ENCODE measurements at places on chromosomes 12 and 14.

- ATAC-seq = no peak
These were observed 17.8 kb upstream of the YAF2 start for GRCh38 chr12:42255866-42256261.

- no peak for ATAC-seq
These were observed 28.8 kb downstream of the PROX2 start for GRCh38 chr14:74846968-74847665.

DNA sequence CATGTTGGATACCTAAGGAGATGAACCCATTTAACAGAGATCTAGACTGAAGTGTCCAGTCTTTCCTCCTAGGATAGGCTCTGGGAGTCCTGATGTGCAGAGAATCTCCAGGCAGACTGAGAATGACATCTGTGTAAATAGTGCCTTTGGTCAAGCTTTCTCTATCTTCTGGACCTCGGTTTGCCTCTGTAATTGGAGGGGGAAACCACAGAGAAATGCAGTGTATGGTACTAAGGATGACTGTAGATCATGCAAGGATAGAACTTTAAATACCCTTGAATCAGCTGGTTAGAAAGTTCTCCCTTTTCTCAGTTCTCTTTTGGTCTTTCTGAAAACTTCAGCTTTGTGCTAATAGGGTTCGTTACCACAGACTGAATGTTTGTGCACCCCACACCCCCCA lies 112.2 kb downstream of the PTPN11 start:
- no peak for ATAC-seq

- no peak for ATAC-seq
These were observed 36.0 kb upstream of the BATF start for GRCh38 chr14:75486318-75486717.

- no peak for ATAC-seq
These were observed 163.6 kb upstream of the GSC start for GRCh38 chr14:94933486-94933885.

GRCh38 chr14:36856095-36856878 lies 194.6 kb downstream of the PAX9 start:
- ATAC-seq = no peak

DNA sequence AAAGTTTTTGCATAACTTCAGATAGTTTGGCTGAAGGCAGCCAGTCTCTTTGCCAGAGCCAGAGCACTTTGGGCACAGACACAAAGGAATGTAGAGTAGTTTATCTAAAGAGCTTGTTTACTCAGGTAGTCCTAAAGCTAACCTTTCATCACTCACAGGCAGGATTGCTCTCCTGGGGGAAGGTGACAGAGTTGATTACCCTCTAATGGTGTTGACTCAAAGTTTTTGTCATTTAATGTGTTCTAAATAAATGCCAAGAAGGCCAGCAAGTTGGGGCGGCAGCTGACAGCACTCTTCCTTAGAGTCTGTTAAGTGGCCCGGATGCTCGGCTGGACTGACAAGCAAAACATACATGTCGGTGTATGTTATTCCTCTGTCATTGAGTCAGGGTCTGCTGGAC lies 9.3 kb upstream of the TAS2R46 start:
- no peak for ATAC-seq

GRCh38 chr12:114090211-114090610 lies 124.1 kb upstream of the RBM19 start:
- ATAC-seq = no peak

- ATAC-seq = peak; percentile 20
These were observed 162.1 kb upstream of the IFNG-AS1 start for GRCh38 chr12:67826946-67827720.

GRCh38 chr12:13223179-13223804 lies 26.8 kb downstream of the EMP1 start:
- no peak for ATAC-seq

- ATAC-seq = no peak
These were observed 81.3 kb upstream of the NID2 start for GRCh38 chr14:52150162-52150561.

DNA sequence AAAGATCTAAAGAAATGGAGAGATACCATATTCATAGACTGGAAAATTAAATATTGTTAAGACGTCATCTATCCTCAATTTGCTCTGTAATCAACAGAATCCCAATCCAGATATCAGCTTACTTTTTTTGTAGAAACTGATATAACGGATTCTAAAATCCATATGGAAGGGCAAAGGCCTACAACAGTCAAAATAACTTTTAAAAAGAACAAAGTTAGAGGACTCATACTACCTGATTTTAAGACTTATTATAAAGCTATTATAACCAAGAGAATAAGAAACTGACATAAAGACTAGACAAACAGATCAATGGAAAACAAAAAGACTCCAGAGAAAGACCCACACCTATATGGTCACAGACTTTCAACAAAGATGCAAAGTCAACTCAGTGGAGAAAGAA lies 6.0 kb downstream of the DDX24 start:
- no peak for ATAC-seq

DNA sequence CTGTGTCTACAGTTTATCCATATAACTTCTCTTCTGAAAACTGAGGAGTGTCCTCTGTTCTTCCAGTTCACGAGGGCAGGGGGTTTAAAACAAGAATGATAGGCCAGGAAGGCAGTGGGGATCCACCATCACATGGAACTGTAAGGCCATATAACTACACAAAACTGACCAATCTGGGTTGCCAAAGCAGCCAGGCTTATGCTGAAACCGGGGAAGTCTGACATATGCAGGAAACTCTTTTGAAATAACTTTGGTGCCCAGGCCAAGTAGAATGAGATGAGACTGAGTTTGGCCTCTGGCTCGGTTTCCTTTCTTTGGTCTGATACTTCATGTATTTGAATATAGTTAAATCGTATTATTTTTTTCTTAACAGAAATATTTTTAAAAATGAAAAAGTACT lies 18.0 kb upstream of the ATF1 start:
- no peak for ATAC-seq

DNA sequence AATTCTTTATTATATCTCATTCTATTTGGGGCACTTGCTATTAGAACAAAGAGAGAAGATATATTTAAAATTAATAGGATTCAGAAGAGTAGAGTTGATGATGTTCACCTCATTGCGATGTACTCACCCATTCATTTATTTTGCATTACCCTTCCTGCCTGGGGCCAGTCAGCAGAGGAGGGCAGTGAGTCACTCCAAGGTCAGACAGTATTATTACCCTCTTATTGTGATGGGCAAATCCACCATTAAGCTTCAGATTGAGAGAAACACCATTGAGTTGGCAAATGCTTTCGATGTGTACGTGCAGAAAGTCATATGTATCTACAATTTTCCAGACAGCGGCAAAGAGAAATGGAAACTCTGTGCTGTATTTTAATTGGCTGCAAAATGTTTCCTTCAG lies 134.2 kb downstream of the BICD1 start:
- ATAC-seq = no peak

DNA sequence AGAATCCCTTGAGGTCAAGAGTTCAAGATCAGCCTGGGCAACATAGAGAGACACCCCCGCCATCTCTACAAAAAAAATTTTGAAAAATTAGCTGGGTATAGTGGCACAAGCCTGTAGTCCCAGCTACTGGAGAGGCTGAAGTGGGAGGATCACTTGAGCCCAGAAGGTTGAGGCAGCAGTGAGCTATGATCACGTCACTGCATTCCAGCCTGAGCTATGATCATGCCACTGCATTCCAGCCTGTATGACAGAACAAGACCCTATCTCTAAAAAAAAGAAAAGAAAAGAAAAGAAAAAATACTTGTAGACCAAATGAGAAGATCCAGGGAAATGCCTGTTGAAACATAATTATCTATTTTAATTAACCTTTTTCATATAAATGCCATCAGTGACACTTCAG lies 93.8 kb upstream of the MDM1 start:
- ATAC-seq = no peak

DNA sequence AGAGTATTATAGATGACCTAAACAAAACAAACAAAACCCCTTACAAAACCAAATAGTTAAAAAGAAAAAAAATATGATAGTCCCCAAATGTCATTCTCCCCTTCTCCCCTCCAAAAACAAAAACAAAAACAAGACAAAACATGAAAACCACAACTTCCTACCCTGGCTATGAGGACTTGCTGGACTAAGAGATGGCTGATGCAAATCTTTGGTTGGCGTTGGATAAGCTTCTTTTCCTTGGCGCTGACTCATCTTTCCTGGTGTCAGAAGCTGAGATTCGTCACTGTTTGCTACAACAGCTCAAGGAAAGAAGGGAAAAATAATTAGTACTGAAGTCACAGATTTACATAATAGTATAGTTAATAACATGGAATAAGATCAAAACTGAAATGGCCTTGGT lies 102.5 kb upstream of the BBS10 start:
- no peak for ATAC-seq

GRCh38 chr14:22472935-22473854 lies 115.8 kb downstream of the DAD1 start:
- ATAC-seq = no peak

DNA sequence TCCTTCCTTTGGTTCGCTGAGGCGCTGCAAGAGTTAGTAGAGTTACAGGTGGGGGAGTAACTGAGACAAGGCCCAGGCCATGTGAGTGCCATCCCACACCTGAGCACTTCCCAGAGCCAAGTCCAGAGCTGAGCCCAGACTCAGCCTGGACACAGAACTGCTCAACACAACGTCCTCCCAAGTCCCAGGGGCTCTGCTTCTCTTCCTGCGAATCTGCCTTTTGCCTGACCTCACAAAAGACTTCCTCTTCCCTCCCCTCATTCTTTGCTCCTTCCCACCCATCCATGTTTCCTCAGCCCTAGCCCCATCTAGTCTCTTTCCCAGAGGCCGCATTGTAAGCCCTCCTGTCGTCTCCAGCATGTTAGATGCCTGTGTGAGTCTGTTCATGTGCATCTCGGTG lies 16.6 kb upstream of the MCRS1 start:
- ATAC-seq = no peak

- ATAC-seq = peak; percentile 25
These were observed 33.8 kb downstream of the CREBL2 start for GRCh38 chr12:12645485-12645884.

- no peak for ATAC-seq
These were observed 541.4 kb upstream of the ATP2B1 start for GRCh38 chr12:90250042-90250441.

- no peak for ATAC-seq
These were observed 79.9 kb downstream of the SPRING1 start for GRCh38 chr12:116657921-116658495.

DNA sequence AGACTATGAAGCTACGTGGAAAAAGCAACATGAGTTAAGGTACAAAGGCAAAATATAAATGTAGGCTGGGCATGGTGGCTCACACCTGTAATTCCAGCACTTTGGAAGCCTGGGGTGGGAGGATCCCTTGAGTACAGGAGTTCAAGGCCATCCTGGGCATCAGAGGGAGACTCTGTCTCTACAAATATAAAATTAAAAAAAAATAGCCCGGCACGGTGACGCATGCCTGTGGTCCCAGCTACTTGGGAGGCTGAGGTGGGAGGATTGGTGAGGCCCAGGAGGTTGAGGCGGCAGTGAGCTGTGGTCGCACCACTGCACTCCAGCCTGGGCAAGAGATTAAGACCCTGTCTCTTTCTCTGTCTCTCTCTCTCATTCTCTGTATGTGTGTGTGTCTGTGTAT lies 4.0 kb upstream of the VPS37B start:
- ATAC-seq = no peak

DNA sequence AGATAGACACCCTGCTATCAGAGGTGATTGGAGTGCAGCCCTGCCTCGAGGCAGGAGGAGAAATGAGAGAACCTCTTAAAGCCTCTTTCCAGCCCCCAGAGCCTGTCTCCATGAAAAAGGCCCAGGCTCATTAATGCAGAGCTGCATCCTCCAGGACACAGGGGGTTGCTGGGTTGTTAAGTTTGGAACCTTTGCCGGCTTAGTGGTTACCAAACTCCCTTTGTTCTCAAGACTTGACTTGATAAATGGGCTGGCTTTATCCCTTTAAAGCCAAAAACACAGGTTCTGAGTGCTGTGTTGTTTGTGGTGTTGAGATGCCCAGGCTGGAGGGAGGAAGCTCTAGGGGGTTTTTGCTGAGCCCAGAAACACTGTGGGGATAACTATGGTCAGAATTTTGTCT lies 71.0 kb downstream of the DAD1 start:
- no peak for ATAC-seq

GRCh38 chr12:25480145-25480544 lies 72.9 kb downstream of the LMNTD1 start:
- ATAC-seq = no peak

DNA sequence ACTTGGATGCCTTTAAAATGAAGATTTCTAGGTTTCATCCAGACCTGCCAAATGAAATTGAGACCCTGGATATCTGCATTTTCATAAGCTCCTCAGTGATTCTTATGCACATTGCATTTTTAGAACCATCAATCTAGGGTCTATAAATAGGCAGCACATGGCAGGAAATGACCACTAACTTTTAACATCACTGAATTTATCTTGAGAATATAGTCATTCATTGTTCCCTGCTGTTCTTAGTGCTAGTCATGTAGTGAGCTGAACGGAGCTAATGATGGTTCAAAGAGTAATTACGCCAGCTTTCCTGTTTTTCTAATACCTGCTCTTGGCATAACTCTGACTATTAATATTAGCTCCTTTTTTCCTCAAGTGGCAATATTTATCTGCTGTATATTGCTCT lies 91.6 kb downstream of the TPH2 start:
- no peak for ATAC-seq

DNA sequence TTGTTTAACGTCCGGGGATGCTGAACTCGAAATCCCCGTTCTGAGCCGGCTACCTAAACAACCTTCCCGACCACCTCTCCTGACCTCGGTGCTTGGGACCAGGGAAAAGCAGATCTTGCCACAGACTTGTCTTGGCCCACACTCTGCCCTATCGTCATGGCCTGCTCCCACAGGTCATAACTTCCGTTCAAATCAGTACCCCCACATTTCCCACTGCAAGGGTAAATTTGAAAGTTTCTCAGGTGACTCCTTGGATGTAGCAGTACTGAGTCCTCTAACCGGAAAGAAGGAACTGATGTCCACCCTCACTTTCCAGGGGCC lies 612 bp upstream of the RBM23 start:
- peak; percentile 17 for ATAC-seq

GRCh38 chr12:113980537-113981337 lies 14.6 kb upstream of the RBM19 start:
- ATAC-seq = no peak

- peak; percentile 84 for ATAC-seq
These were observed 27.9 kb downstream of the ACTN1 start for GRCh38 chr14:68951035-68951797.

DNA sequence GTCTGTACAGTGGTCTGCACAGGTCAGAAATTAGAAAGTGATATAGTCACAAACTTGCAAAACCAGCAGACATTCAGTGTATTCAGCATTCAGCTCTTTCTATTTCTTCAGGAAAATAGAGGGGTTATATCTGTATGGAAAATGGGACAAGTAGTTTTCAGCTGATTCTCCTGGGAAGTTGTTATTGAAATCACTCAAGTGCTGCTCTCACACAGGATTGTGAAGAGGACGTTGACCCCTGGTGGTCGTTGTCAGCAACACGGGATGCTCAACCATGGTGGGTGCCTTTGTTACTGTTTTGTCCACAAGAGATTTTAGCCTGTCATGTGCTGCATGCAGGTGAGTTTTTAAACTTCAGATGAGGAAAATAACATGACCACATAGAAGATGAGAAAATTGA lies 981.8 kb downstream of the TMEM121 start:
- ATAC-seq = no peak

Data from gastroesophageal sphincter (tissue), 4 donors.